Cortex of kidney (tissue), 1 donor: ENCODE measurements at places on chromosomes 12 and 14.

DNA sequence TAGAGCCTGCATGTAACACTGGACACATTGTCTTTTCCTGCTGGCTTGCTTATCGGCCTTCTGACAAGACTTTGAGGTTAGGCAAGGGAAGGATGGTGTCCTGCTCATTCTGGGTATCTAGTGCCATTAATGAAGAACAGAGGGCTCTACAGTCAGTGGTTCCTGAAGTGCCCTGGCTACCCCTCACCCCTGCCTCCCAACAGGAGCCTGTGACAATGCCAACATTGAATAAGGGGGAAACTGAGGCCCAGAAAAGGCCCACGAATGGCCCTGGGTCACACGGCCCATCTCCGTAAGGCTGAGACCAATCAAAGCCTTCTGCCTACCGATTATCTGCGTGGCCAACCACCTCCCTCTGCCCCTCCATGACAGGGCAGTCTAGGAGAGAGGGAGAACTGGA lies 2.1 kb downstream of the IFI27L2 start:
- DNase-seq, result no peak

GRCh38 chr12:15972894-15973293 lies 61.8 kb downstream of the DERA start:
- DNase-seq, result no peak

- DNase-seq, result no peak
These were observed 24.4 kb downstream of the NKX2-1 start for GRCh38 chr14:36495666-36496065.

- no peak for DNase-seq
These were observed 475.6 kb upstream of the MIS18BP1 start for GRCh38 chr14:45728434-45729225.

DNA sequence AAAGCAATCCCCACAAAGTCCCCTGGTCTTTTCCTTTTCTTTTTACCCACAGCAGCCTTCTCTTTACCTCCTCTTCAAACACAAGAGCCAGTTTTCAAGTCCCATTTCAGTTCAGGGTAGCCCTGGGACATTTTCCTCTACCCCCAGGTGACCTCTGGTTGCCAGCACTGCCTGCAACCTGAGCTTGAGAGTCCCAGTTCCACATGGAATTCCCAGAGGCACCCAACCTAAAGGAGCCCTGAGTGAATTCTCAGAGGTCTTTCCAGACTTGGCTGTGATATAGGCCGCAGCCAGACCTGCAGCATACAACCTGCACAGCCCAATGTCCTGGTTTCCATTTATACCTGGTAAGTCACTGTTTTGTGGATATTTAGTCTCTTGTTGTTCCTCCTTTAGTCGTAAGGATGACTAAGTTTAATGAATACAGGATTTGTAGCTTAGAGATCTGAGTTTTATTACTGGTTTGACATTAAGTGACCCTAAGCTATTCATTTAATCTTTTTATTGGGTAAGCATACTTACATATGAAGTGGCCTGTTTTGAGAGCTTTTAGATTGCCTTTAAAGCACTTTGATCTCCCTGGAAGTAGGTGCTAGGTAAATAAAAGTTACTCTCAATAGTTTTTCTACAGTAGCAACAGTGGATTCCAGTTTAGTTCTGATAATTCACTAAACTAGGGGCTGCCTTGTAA lies 159.8 kb downstream of the TGFB3 start:
- DNase-seq, result no peak
